Germinal center (tissue), 1 donor: ENCODE measurements at places on chromosomes 6 and 20.

GRCh38 chr6:159935633-159936032 lies 33.2 kb upstream of the IGF2R start:
- no peak for DNase-seq

- no peak for DNase-seq
Measured at GRCh38 chr6:140893432-140893831, 1239.3 kb upstream of the GJE1 start.

- peak; percentile 82 for DNase-seq
Measured at GRCh38 chr20:3768342-3769130, 983 bp upstream of the ADISSP start.

DNA sequence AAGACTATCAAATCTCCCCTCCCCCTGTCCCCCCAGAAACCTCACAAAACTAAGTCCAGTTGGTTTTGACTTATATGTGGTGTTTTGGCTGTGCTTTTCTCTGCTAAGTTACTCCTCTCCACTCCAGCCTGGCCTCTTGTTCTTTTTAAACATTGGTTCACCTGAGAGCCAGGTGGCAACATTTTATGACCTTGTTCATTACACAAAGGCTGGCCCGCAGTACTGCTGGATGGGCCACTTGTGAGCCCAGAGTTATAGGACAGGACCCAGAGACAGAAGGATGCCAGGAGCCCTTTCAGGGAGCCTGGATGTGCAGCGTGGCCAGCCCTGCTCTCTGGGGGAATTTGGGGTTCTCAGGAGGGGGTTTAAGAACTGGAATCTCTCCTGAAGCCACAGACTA lies 90.0 kb downstream of the RAMACL start:
- no peak for DNase-seq

GRCh38 chr6:75602246-75603105 lies 796 bp downstream of the SENP6 start:
- DNase-seq: peak; percentile 35

DNA sequence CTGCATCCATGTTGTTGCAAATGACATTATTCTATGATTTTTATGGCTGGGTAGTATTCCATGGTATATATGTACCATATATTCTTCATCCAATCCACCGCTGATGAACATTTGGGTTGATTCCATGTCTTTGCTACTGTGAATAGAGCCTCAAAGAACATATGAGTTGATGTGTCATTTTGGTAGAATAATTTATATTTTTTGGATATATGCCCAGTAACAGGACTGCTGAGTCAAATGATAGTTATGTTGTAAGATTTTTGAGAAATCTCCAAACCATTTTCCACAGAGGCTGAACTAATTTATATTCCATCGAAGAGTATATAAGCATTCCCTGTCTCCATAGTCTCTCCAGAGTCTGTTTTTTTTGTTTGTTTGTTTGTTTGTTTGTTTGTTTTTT lies 1373.5 kb downstream of the GRIK2 start:
- DNase-seq: no peak
